PC-3 (cell line): ENCODE measurements at places on chromosomes 2 and 18.

DNA sequence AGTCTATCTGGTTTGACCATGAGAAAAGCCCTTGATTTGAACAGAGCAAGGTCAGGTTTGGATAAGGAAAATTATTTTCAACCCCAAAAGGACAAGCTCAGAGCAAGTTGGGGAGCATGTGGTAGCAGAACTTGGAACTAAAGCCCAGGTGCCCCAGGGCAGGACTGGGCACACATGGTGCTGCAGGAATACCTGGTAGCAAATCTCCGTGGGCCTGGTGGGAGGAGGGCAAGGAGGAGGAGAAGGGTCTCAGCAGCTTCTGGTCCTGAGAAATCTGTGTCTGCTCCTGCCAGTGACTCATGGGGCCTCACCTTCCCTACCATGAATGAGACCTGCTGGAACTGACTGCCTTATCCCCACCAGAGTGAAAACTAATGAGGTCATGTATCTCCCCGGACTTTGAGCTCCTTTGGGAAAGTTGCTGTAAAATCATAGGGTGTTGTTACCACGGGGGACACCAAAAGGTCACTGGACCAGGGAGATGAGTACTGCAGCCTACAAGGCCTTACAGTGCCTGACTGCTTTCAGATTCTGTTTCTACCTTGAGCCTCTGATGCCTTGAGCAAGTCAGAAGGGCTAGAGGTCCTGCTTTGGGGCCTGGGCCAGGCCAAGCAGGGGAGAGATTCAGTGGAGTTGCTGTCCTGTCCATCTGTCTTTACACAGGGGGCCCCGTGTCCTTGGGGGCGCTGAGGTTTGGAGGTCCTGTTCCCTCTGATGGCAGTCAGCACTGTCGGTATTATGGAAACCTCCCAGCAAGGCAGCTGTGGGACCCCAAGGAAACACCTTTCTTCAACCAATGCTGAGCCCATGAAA is 304.0 kb downstream of the MYCN start:
- no peak for DNase-seq

GRCh38 chr2:231207734-231208133 is 9.3 kb downstream of the ARMC9 start:
- no peak for DNase-seq

- DNase-seq, result no peak
Observed at GRCh38 chr2:117941693-117942092, 72.2 kb downstream of the CCDC93 start.

GRCh38 chr2:206084870-206085741 is 868 bp downstream of the INO80D start:
- peak; percentile 19 for DNase-seq

DNA sequence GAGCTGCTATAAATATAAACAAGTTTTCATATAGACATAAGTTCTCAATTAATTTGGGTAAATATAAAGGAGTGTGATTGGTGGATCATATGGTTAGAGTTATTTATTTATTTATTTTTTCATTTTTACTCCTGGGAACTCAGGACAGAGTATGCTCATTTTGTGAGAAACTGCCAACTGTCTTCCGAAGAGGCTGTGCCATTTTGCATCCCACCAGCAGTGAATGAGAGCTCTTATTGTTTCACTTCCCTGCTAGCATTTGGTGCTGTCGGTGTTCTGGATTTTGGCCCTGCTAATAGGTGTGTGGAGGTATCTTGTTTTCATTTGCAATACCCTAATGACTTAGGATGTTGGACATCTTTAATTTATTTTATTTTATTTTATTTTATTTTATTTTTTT is 50.4 kb upstream of the XPO1 start:
- no peak for DNase-seq

DNA sequence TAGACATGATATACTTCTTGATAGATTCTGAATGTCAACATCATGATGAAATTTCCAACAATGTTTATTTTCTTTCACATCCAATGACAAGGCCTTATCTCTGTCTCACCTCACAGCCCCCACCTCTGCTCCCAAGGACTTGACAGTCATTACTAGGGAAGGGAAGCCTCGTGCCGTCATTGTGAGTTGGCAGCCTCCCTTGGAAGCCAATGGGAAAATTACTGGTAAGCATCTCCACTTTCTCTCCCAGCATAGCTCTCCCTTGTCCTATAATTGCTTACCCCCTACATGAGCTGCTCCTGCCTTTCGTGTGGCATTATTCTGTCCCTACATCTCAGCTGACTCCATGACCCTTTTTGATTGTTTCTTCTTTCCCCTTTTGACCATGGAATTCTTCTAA is 821.8 kb downstream of the MBD2 start:
- DNase-seq, result no peak

DNA sequence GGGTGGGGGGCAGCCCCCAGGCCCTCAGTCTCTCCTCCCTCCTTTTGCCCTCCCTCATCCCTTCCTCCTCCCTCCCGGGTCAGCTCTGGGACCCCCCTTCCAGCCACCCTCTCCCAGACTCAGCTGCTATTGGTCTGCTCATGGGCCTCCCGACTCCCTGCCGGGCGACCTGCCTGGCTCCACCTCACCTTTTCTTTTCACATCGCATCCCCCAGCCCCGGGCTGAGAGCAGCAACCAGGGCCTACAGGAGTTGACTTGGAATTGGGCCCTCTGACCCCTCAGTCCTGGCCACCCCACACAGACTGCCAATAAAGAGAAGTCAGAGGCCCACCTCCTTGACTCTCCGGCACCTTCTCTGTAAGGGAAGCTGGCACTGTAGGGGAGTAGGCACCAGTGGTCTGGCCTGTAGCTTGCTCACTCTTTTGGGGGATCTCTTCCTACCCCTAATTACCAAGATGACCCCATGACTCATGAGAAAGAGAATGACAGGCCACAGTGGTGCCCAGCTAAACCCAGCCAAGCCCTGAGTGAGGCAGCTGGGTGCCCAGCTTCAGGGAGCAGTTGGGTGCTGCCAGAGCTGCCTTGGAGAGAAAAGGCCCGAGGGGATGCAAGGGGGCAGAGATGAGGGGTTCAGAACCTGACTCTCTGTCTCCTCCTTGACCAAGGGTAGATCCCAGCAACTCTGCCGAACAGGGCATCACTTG is 2.0 kb upstream of the ECEL1 start:
- no peak for DNase-seq

GRCh38 chr2:241686324-241686649 is 328 bp downstream of the DTYMK start:
- no peak for DNase-seq
